A549 treated with Mapracorat at 1 μM for 4 hours (cell line): ENCODE measurements at places on chromosomes 3 and 15. TPM values are rescaled to one million over a fixed set of nuclear protein-coding genes. Genes with fewer than 3 reads are reported as not detected.

Gene CLEC3B
- total RNA-seq, result 0.27 TPM in 1 of 5 replicates, not detected in the others

Gene SLC2A2
- total RNA-seq, result not detected in 5 replicates

Gene HERC2
- 38.7 to 49.9 TPM (median 47.8 TPM) in 5 replicates for total RNA-seq

Gene GOLGA8T
- total RNA-seq, result 0.80 to 2.0 TPM (median 1.6 TPM) in 5 replicates

Gene MORF4L1
- 340 to 660 TPM (median 383 TPM) in 5 replicates for total RNA-seq

Gene MAP1A
- total RNA-seq, result 0.57 to 0.66 TPM (median 0.64 TPM) in 5 replicates

Gene PTPN9
- total RNA-seq, result 37.1 to 48.0 TPM (median 46.5 TPM) in 5 replicates

Gene GPR149
- not detected in 5 replicates for total RNA-seq

Gene SPINT1
- total RNA-seq, result 0.59 to 1.2 TPM (median 0.91 TPM) in 5 replicates

Gene RLBP1
- not detected in 5 replicates for total RNA-seq

Gene BLM
- total RNA-seq, result 10.8 to 17.2 TPM (median 14.1 TPM) in 5 replicates

Gene C3orf20
- total RNA-seq, result 0.06 to 0.07 TPM in 2 of 5 replicates, not detected in the others

Gene TPRG1
- total RNA-seq, result 0.07 to 0.33 TPM (median 0.12 TPM) in 5 replicates

Gene CCR8
- total RNA-seq, result not detected in 5 replicates

Gene CNTN4
- not detected in 5 replicates for total RNA-seq

Gene TAMM41
- total RNA-seq, result 25.7 to 29.6 TPM (median 28.5 TPM) in 5 replicates

Gene CYFIP1
- total RNA-seq, result 67.9 to 89.0 TPM (median 82.4 TPM) in 5 replicates

Gene ARGFX
- total RNA-seq, result not detected in 5 replicates

Gene ACTC1
- 0.17 to 0.50 TPM (median 0.20 TPM) in 5 replicates for total RNA-seq
